ENCODE measurements at places on chromosomes 6 and 20.

GRCh38 chr6:145260484-145261175 is 474.7 kb downstream of the EPM2A start:
- DNase-seq = no peak

- DNase-seq = no peak
Observed at GRCh38 chr6:56764081-56764566, 121.4 kb upstream of the DST start.

DNA sequence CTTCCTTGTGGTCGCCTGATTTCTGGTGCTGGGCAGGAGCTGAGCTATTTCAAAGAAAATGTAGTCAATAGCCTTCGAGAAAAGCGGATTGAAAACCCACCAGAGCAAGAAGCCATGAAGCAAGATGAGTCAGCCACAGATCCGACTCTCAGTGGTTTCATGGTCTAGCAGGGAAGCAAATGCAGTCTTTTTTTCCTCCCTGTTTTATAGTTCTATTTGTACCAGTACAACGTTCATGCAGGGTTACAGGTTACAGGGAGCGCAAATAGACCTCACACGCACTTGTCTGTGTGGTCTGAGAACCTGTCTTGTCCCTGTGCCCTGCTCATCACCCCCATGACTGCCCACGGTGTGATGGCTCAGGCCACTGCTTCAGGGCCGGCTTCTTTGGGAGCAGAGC is 309.8 kb upstream of the SUPT3H start:
- no peak for DNase-seq

- DNase-seq = no peak
Observed at GRCh38 chr6:3432416-3432815, 24.4 kb downstream of the SLC22A23 start.

- no peak for DNase-seq
Observed at GRCh38 chr6:148831064-148831463, 84.2 kb downstream of the UST start.

GRCh38 chr20:58538752-58539151 is 23.6 kb upstream of the APCDD1L start:
- no peak for DNase-seq

- no peak for DNase-seq
Observed at GRCh38 chr20:50111120-50111828, 1.7 kb downstream of the UBE2V1 start.

DNA sequence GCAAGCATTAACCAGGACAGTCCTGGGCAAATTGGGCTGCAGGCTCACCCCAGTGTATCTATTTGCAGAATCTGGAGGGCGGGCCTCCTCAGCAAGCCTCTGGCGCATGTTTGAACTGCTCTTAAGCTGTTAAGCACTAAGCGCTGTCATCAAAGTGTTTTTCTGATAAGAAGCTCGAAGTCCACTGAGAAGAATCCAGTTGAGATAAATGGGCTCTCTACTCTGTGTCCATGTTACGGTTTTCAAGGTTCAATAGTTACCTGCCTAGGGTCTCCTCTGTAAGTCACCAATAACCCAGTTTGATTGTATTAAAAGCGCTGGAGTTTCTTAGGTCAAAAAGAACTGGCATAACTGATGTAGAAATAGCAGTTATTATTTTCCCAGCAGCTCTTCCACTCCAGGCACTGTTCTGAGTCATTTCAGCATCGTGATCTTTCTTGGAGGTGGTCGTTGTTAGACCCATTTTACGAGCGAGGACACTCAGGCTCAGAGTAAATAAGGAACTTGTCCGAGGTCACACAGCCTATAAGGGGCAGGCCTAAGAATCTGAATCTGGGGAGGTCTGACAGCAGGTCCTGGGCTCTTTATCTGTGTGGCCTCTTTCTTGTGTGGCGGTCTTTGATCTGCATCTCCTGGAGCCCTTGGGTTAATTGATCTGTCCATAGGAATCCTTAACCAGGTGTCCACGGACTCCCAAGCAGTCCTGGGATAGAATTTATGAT is 207.4 kb upstream of the ZNF217 start:
- no peak for DNase-seq

- no peak for DNase-seq
Observed at GRCh38 chr6:42259286-42259685, 41.6 kb upstream of the MRPS10 start.

DNA sequence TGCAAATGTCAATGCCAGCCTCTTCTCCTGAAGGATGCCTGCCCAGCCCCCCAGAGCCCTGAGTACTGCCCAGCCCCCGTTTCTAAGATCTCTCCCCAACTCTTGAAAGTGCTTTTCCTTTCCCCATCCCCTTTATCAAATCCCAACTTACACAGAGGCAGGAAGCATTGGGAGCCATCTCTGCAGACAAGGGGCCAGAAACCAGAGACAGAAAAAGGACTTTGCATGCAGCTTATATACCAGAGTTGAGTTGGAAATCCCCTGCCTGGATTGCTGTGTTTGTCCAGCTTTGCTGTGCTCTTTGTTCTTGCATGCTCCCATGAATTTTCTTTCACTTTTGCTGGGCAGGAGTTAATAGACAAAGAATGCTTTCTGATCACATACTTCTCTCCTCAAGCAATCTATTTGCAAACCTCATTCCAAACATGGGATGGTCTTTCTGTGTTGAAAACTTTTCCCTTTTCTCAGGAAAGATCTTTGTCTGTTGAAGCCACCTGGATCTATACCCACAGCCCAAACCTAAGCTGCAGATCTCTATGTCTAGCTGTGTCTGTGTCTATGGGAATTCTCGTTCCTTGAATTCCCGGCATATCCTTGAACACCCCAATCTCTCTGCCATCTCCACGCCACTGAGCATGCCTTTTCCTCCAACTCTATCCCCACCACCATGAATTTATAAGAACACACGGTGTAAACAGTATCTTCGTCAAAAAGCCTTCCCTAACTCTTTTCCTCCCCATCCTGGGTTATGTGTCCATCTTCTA is at the start of gene UBD:
Gene UBD, minus strand, starts transcription at position 209 of the 764 bp plus-strand sequence. Its CDS starts 31 bp downstream, at position 178.
- DNase-seq = no peak

DNA sequence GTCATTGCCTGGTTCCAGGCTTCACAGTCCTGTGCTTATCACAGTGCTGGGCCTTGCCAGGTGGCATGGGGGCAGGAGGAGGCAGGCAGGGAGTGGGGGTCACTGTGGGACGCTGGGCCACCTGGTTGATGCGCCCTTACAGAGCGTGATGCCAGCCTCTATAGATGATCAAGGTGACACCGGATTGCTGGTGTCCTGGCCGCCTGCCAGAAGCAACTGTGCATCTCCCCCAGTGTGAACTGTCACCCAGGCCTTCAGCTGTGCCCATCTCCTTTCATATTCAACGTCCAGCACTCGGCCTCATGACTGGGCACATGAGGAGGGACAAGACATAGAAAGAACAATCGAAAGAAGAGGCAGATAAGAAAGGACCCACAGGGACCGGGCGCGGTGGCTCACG is 318.9 kb downstream of the TAF4 start:
- no peak for DNase-seq

- DNase-seq = no peak
Observed at GRCh38 chr6:109052018-109052651, 42.5 kb downstream of the SESN1 start.

GRCh38 chr6:118218156-118218555 is 311.1 kb downstream of the SLC35F1 start:
- DNase-seq = no peak

GRCh38 chr6:122008101-122008999 is 391.1 kb upstream of the HSF2 start:
- peak; percentile 8 for DNase-seq

DNA sequence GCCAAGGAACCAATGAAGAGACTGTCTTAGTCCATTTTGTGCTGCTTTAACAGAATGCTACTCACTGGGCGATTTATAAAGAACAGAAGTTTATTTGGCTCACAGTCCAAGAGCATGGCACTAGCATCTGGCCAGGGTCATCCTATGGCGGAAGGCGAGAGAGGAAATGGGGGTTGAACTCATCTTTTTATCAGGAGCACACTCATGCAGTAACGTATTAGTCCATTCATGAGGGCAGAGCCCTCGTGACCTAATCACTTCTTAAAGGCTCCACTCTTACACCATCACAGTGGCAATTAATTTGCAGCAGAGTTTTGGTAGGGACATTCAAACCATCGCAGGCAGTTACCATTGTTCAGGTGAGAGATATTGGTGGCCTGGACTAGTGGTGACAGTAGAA is 8.5 kb downstream of the ARFGEF2 start:
- no peak for DNase-seq

DNA sequence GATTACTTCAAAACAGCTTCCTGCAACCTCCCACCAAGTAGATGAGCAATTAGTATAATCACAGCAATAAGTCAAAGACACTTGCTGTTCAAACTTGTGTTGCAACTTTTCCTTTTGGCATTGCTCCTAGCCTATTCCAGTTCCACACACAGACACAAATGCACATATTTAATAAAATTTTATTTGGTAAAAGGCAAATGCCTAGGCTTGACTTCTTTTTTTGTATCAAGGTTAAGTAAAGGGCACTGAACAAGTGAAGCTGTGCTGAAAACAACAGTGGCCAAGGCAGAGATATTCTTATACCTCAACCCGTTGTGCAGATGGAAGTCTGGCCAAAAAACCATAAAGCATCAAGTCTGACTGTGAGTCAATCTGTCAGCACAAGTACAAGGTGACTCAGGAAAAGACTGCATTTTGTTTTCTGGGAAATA is 708.4 kb upstream of the CITED2 start:
- no peak for DNase-seq

GRCh38 chr6:154909821-154910220 is 85.3 kb upstream of the TIAM2 start:
- DNase-seq = peak; percentile 48

GRCh38 chr20:2655331-2656116 is 3.1 kb downstream of the NOP56 start:
- DNase-seq = no peak

DNA sequence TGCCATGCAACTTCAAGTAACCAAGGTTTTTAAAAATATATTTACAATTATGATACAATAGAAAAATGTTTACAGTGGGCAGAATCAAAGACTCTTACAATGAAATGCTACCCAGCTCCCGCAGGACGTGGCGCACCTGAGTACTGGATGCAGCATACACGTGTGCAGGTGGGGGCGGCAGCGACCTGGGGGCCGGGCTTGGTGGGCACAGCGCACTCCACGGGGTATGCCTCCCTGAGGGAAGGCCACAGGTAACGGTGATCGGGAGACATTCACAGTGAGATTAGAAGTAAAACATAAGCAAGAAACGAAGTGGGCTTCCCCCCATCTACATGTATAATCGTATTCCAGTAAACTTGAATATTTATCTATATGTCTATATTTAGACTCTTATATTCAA is 54.2 kb downstream of the WDR27 start:
- no peak for DNase-seq

- DNase-seq = no peak
Observed at GRCh38 chr20:38460040-38460623, 12.5 kb upstream of the RALGAPB start.

DNA sequence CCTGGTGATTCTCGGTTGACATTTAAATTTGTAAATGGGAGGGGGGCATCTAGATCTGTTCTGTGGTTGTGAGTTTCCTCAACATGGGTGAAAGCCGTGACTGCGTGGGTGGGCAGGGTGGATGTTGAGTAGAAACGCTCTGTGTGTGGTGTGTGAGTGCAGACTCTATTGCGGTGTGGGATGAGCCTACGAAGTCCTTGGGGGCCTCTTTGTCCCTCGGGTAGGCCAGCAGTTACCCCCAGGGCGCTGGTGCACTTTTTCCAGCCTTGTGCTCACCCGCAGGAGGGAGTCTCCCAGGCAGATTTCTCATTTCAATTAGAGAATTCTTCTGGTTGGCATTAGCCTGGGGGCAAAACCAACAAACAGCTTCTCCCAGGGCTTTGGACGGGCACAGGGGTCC is 10.6 kb downstream of the TOX2 start:
- no peak for DNase-seq

All from neuronal stem cell (in vitro differentiated cells).